ENCODE measurements at places on chromosomes 4 and X. TPM values are rescaled to one million over a fixed set of nuclear protein-coding genes. Genes with fewer than 3 reads are reported as not detected.

DNA sequence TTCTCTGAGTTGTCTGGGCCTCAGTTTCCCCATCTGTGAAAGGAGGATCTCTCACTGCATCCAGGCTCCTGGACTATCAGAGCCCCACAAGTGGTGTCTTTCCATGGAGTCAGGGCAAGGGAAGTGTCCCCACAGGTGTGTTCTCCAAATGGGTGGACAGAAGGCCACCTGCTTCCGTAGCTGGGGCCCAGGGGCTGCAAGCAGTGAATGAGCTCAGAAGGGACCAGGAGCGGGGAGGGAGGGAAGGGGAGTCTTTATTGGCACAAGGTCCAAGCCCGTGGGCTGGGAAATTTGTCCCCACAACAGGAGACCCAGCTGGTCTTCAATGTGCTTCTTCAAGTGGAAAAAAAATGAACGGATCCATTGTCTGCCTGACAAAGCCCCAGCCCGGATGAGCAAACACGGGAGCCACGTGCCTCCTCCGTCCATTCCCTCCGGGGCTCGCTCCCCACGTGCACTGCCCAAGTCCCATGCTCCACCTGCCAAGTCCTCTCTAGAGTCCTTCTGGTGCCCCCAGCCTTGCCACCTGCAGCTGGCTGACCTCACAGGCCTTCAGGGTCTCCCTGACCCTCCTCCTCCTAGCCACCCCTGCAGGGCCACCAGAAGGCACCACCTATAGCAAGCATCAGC, 72.0 kb downstream of the JAKMIP1 start:
- H3K4me1 ChIP-seq, result no peaks in the 10 kb centered on the region
- H3K4me3 ChIP-seq, result no peak overlapping the region
- no peak overlapping the region for H3K27ac ChIP-seq
- no peaks in the 10 kb centered on the region for H3K36me3 ChIP-seq
- DNase-seq, result no peak

DNA sequence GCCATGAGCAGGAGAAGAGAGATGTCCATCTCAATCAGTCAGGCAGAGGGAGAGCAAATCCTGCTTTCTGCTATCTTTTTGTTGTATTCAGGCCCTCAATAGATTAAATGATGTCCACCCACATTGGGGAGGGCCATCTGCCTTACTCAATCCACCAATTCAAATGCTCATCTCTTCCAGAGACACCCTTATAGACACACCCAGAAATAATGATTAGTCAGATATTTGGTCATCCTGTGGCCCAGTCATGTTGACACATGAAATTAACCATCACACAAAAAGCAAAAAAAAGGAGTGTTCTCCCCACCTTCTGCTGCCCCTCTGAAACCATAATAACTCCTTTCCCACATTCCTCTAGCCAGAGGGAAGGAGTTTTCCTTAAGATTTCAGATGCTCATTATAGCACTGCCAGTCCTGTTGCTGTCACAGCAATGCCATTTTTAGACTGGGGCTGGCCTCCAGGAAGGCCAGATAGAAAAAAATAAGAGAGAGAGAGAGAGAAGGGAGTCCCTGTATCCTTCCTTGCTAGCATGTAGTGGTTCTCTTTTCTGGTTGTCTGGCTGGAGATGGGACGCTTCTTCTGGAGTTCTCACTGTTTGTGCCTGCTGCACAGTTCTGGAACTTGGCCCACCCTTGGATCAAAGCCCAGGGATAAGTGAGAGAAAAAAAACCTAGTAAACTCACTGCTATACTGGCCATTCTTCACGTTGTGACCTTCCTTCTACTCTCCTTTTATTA, 177.7 kb downstream of the RBM46 start:
- H3K4me1 ChIP-seq, result peaks cover 18% of the 10 kb centered on the region
- DNase-seq, result peak; percentile 69
- no peaks in the 10 kb centered on the region for H3K27me3 ChIP-seq
- H3K27ac ChIP-seq, result no peak overlapping the region
- no peak overlapping the region for H3K4me3 ChIP-seq

GRCh38 chr4:87521319-87521718, 7.9 kb downstream of the SPARCL1 start:
- H3K4me3 ChIP-seq, result no peak overlapping the region
- peak overlapping the region; percentile 18 for H3K27ac ChIP-seq
- H3K4me1 ChIP-seq, result peaks cover 10% of the 10 kb centered on the region
- no peak for DNase-seq
- H3K36me3 ChIP-seq, result no peaks in the 10 kb centered on the region

DNA sequence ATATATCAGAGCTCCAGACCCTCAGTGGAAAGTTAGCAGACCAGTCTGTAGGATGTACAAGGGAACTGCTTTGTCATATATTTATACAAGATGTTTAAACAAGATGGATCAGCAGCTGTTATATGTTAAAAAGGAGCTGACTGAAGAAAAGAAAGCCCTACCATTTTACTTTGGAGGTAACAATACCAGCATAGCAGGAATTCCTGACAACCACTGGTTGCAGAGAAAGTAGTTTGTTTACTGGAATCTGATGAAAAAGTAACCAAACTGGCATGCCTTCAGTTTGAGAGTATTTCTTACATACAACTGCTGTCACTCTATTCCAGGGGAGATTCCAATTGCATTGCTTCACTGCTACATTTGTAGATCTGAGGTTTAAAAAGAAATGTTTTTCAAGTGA, 49.5 kb upstream of the GABRQ start:
- DNase-seq, result no peak
- H3K4me3 ChIP-seq, result no peak overlapping the region
- no peaks in the 10 kb centered on the region for H3K36me3 ChIP-seq

PAGE4 gene
- not detected for polyA plus RNA-seq

FAAH2 gene
- 2.0 TPM for polyA plus RNA-seq

MAGIX gene
- 10.0 TPM for polyA plus RNA-seq

SLC10A6 gene
- polyA plus RNA-seq, result not detected
